KBM-7 (cell line): ENCODE measurements at places on chromosomes 6 and 20.

GRCh38 chr20:36823121-36823520 lies 49.6 kb upstream of the DSN1 start:
- no peak for DNase-seq

GRCh38 chr6:121806116-121806515 lies 370.7 kb downstream of the GJA1 start:
- no peak for DNase-seq

GRCh38 chr20:54108326-54108642 lies 37.9 kb upstream of the BCAS1 start:
- no peak for DNase-seq

- no peak for DNase-seq
Measured at GRCh38 chr20:1121429-1121828, 3.0 kb downstream of the PSMF1 start.

DNA sequence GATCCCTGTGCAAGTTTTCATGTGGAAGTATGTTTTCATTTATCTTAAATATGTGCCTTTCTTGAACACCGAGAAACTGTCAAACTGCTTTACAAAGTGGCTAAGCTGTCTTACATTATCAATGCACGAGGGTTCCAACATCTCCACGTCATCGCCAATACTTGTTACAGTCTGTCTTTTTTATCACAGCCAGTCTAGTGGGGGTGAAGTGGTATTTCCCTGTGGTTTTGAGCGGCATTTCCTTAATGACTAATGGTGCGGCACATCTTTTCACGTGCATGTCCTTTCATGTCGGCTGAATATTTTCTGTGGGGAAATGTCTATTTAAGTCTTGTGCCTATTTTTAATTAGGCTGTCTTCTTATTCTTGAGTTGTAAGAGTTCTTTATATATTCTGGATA lies 280.4 kb downstream of the FOXC1 start:
- peak; percentile 7 for DNase-seq

DNA sequence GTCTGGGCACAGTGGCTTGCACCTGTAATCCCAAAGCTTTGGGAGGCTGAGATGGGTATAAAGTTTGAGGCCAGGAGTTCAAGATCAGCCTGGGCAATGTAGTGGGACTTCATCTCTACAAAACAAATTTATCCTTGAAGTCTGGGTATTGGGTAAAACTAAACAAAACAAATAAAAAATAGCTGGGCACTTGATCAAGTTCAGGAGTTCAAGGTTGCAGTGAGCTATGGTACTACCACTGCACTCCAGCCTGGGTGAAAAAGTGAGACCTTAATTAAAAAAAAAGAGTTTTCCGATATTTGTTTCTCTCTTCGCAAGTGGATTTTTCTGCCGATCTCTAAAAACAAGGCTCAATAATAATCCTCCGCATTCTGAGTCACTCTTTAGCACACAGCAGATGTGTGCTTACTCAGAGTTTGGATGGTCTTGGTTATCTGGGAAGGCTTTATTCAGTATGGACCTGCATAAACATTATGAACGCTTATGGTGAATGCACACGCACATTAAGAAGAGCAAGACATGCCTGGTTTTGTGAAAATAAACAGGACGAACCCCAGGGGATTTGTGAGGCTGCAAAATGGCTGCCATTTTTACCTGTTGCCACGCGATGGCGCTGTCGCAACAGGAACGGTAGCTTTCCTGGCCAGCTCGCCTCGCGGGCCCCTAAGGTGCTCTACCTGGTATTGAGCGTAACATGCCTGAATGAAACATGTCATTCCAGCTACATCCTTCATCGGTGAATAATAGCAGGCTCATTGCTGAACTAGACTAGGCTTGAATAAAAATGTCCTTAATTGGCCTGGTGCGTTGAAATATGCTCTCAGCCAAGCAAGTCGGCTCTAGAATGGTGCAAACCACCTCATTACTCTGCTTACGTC lies 6.0 kb downstream of the OPN5 start:
- DNase-seq: peak; percentile 55

DNA sequence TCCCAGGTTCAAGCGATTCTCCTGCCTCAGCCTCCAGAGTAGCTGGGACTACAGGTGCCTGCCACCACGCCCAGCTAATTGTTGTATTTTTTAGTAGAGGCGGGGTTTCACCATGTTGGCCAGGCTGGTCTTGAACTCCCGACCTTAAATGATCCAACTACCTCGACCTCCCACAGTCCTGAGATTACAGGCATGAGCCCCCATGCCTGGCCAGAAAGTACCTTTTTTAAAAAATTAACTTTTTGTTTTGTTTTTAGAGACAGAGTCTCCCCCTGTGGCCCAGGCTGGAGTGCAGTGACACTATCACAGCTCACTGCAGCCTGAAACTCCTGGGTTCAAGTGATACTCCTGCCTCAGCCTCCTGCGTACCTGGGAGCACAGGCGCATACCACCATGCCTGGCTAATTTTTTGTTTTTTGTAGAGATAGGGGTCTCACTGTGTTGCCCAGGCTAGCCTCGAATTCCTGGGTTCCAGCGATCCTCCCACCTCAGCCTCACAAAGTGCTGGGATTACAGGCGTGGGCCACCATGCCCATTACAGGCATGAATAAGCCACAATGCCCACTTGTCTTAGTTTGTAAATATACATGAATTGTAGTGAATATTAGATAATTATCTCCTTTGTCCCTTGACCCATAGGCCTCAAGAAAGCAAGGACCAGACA lies 17.4 kb upstream of the EEF1A1 start:
- no peak for DNase-seq

- peak; percentile 80 for DNase-seq
Measured at GRCh38 chr6:45922728-45923351, 92.8 kb downstream of the CLIC5 start.

GRCh38 chr6:167349631-167350274 lies 24.9 kb downstream of the TTLL2 start:
- DNase-seq: no peak

GRCh38 chr6:23503173-23503572 lies 622.8 kb upstream of the NRSN1 start:
- DNase-seq: no peak

DNA sequence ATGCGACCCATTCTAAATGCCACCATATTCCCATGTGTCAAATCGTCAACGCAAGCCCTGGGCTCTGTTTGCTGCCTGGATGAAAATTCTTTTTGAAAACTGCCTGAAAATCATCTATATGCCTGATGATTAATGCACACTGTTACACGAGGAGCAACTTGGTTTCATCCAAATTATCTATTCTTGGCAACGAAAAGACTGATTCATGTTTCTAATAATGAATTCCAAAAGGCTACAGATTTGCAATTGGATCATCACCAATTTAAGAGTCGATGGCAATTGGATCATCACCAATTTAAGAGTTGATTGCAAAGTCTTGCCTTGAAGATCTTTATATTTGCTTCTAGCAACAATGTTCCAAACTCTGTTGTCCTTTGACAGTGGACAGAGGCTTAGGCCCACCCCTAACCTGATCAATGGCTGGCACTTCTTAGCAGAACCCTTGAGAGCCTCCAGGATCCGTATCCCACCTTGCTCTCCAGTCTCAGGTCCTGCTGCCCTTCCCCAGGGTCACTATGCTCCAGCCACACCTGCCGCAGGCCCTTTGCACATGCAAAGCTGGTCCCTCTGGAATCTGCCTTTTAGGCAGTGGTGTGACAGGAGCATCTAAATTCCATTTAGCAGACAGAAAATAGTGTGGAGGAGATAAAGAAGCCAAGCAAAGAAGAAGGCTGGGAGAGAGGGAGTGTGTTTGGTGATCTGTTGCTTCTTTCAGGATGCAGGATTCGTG lies 460.9 kb upstream of the SULF2 start:
- DNase-seq: no peak

DNA sequence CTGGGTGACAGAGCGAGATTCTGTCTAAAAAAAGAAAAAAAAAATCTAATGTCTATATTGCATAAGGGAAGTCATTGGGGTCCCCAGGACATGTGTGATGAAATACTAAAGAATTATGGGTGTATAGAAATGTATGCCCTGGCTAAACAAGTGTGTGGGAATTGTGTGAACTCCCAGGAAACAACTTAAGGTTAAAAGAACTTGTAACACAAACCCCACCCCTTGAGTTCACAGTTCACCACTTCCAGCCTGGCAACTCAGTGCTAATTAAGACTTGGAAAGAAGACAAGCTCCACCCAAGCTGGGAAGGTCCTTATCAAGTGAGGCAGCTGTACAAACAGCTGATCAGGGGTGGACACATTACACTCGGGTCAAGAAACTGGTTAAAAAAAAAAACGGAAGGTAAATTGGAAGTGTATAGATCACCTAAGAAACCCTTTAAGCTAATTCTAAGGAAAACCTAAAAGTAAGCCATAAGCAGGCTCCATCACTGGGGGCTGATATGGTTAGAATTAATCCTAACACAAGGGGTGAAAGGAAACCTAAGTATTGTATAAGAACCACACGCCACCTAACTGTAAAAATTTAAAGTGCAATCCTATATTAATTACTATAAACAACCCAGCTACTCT lies 25.2 kb downstream of the HLA-A start:
- DNase-seq: peak; percentile 60

GRCh38 chr20:37990571-37991151 lies 42.6 kb downstream of the TTI1 start:
- DNase-seq: peak; percentile 93

DNA sequence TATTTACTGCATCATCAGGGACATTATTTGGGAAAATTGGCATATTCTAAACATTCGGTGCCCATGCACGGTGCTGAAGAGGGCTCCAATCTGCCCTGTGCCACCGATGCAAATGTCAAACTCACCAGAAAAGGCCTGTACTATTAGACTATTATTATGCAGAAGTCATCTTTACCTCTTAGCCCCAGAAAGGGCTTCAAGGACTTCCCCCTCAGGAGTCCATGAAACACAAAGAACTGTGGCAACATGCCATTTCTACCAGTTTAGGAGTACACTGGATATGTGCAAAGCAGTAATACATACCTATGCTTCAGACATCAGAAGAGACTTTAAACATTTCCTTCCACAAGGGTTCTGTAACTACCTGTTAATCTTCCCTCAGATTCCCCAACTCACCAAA lies 8.6 kb downstream of the DIDO1 start:
- no peak for DNase-seq

DNA sequence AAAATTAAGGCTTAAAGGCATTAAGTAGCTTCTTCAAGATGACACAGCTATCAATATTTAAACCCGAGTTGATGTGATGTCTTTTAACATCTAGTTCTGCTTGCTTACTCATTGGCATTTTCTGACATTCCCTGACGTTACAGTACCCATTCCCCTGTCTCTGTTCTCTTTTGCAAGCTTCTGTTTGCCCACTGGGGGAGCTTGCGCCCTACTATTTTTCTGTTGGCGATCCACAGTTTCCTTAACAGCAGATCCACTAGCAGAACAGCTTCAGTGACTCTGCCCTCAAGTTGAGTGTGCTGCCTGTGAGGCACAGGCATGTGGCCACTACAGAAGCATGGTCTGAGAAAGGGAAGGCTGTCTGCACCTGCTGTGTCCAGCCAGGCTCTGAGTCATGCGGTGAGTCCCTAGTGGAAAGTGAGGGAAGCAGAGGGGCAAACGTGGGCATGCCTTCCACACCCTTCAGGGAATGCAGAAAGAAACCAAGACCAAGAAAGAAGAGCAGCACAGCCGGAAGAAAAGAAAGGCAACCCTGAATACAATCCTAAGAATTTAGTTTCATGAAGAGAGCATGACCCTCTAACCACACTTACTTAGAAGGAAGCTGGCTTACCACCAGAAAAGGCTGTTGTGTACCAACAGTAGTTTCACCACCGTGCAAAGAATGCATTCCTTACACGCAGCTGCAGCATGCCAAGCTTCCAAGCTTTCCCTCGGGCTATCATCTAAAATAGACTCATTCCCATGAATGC lies 97.7 kb upstream of the VGLL2 start:
- DNase-seq: no peak

GRCh38 chr20:60090631-60091030 lies 132.4 kb downstream of the CDH26 start:
- no peak for DNase-seq

- no peak for DNase-seq
Measured at GRCh38 chr6:90298459-90299053, 1.9 kb upstream of the BACH2 start.

DNA sequence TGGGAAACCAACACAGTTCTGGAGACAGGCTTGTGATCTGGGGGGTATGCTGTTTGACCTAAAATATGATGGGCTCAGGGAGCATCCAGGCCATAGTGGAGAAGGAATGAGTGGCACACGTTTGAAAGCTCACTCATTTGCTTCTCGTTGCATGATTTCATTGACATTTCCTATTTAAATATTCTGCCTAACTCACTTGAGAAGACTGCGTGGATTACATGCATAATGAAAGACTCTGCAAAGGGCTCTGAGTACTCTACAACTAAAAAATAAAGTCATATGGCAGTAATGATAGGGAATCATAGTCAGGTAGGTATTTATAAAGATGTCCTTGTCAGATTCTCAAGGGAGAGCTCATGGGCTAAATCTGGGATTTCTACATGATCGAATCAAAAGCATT lies 117.9 kb downstream of the LAMP5 start:
- no peak for DNase-seq

- peak; percentile 84 for DNase-seq
Measured at GRCh38 chr6:110509617-110510241, 33.3 kb upstream of the SLC22A16 start.

- no peak for DNase-seq
Measured at GRCh38 chr6:152380351-152380767, 256.8 kb downstream of the SYNE1 start.

DNA sequence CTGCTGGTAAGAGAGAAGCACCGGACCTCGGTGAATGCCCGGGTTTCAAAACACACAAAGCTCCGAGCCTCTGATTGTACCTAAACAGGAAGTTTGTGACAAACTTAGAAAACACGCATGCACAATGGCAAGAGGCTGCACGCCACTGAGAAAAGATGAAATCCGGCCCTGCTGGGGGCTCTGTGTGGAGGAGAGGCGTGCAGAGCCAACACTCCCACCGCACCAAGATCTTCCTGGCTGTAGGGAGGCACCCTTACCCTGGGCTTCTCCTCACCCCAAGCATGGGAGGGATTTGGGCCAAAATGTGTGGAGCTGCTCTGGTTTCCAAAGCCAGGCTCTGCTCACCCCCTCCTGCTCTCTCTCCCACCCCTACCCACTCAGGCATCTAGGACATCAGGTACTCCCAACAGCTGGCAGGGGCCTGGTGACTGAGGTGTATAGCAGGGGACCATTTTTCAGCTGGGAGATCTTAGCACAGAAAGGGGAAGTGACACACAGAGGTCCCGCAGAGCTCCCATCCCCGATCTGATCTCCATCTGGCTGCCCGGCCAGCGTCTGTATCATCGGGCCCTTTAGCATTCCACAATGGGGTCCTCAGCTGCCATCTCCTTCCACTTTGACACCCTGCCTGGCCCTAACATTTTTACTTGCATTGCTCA lies 84.2 kb downstream of the TRERF1 start:
- peak; percentile 71 for DNase-seq
